Stimulated activated CD4-positive, alpha-beta T cell treated with anti-CD3 and anti-CD28 coated beads, Interleukin-1b, Interleukin-23, amount 100 ng/mL, for 24 hours (primary cell): ENCODE measurements at places on chromosomes 5 and 9.

DNA sequence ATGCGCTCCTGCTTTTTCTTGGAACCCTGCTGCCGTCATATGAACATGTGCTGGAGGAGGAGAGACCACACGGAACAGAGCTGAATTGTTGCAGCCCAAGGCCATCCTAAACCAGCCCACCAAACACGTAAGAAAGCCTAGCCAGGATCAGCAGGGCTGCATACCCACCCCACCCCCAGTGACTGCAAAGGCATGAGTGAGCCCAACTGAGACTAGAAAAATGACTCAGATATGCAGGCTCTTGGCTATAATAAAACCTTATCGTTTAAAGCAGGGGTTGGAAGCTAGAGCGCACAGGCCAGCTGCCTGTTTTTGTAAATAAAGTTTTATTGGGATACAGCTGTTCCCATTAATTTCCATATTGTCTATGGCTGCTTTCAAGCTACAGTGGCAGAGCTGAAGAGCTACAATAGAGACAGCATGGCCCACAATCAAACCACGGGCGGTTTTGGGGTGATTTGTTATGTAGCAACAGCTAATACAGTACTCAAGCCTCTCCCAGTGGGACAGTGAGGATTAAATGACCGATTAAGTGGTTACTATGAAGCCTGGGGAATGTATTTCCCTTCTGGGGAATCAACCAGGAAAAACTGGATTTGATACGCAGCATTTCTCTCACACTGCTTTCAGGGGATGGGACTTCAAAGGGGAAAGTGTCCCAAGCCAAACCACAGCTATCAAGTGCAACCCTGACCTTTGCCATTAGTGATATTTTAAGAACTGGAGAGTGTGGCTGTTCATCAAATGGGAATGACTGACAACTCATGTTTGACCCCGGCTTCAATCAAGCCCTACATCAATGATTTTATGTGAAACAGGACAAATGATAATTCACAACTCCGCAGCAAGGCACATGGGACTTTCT lies 6.3 kb downstream of the SHB start:
- no peak for DNase-seq

DNA sequence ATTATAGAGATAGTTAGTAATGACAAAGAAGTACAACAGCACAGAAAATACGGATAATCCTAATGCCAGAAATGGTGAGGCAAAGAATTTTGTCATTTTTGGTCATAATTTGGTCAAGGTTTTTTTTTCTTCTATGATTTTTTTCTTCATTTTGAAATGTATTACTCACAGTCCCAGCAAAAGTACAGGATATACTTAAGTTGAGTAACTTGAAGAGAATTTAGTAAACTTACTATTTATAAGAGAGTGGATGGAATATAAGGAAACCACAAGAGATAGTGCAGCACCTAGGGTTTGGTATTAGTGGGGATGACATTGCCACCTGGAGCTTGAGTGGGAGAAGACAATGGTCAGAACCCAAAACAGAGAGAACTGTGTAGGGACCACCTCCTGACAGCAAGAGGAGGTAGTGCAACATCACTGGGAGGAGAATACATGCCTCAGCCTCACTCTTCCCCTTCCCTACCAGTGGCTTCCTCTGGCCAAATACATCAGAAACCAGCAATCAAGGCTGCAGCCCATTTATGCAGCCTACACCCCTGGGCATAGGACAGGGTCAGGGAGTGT lies 434.5 kb upstream of the TRPC7 start:
- DNase-seq: no peak

GRCh38 chr9:97384406-97385262 lies 27.3 kb upstream of the TDRD7 start:
- DNase-seq: no peak

DNA sequence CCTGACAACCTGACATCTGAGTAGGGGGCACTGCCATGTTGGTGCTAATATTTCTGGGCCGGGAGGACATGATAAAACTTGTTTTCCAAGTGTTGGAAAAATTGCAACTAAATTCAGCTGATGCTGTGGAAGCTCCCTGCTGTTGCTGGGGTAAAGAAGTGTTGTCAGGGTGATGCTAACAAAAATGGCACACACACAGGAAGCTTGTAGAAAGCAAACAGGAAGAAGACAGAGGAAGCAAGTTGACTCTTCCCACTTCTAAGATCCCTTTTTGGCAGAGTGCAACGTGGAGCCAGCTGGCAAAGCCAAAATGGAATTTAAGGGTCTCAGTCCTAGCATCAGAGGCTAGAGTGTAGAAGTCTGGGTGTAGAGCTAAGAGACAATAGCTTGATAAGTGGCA lies 11.3 kb upstream of the RIOK2 start:
- no peak for DNase-seq

DNA sequence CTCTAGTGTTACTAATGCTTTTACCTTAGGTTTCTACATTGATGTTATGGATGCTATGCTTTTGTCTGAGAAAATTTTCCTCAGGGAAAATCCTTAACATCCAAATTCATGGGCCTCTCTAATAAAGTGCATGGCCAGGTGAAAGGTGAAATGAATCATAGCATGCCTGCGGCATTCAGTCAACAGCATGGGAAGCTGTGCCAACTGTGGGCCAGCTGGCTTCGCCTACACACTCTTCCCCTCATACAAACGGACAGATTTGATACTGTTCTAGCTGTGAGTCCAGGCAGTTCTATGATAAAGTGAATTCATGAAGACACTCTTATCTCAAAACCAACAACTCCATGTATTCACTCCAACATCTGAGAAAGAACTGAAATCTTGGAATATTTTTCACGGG lies 374.1 kb downstream of the PLK2 start:
- no peak for DNase-seq

- DNase-seq: no peak
Observed at GRCh38 chr9:124308606-124309491, 51.1 kb downstream of the NEK6 start.

DNA sequence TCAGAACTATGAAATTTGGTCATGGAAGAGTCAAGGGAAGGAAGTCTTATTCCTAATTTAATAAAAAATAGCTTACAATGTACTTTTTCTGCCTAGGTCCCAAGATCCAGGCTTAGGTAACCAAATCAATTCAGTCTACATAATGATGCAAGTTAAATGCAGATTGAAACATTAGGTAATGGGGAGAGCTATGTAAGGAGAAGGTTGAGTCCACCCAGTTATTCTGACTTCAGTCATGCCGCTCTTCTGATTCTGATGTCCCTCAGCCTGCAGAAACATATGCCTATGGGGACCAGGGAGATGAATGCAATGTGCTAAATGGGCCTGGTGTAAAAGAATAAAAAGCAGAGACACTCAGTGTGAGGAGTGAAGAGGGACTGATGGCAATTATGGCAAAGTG lies 63.9 kb downstream of the MAMDC2 start:
- no peak for DNase-seq

DNA sequence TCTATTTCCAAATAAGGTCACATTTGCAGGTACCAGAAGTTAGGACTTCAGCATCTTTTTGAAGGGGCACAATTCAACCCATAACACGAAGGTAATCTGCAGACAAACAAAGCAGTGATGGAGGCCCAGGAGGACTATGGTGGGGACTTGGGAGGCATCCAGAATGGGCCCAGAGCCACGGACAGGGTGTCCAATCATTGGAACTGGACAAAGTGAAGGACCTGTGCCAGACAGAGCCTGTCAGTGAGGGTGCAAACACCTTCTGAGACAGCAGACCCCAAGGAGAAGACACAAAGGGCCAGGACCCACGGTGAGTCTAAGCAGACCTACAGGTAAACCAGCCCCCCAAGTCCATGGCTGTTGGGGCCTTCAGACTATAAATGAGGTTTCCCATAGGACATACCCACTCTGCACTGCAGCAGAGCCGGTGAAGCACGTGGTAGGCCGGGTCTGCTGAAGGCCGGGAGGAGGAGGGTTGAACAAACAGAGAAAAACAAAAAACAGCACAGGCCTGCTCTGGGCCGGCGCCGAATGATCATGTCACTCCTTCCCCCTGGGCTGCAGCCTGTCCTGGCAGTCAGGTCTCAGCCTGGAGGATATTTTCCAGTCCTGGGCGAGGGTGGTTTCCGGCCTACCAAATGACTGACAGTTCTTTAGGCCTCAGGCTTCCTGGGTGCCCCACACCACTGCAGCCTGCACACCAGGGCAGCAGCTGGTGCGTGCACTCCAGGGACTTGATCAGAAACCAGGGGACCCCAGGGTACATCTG lies 84.4 kb downstream of the COL23A1 start:
- no peak for DNase-seq

DNA sequence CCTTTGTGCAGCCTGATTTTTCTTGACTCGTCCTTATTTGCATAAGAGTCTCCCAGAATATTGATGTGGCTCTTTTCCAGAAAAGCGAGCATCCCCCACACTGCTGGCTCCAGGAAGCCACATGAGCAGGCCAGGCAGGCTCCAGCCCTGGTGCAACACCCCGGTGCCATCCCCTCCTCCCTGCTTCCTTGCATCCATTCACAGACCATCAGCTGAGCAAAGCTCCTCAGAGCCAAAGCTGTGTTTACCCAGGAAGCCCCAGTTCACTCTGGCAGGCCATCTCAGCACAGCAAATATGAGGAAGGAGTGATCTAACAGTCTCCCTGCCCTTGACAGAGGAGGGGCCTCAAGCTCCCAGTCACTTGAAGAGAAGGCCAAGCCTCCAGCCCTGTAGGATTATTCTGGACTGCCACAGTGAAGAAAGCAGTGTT lies 34.4 kb downstream of the INSYN2B start:
- DNase-seq: no peak

DNA sequence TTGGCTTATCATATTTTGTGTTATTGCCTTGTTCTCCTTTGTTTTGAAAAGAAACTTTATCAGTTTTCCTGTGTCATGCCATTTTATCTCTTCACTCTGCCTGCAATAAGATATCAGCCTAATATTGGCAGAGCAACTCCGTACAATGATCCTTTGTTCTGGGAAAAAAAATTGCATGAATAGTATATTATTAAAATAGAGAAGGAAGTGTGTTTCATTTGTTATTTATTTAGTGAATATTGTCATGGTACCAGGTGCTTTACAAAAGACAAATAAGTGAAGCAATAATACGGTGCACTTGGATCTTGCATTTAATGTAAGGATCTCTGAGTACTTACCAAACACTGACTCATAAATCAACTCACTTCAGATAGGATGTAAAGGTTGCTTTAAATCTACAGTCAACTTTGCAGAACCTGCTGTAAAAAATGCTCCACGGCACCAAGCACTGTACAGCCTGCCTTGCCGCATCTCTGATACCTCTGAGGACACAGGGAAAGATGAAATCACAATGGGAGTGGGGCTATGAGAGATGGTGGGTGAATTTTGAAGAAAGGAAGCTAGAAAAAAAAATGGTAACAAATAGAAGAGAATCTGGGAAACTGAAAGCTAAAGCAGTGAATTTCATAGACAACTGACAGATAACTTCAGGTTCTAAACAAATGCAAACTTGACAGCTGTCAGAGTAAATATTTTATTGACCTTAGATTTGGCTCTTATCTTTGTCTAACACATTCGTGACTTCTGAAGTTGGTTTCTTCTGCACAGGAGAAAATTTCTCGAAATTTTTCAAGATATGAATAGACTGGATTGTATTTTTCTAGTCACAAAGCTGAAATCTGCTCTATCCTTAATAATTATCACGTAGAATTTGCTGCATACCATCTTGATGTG lies 232.1 kb downstream of the ENC1 start:
- no peak for DNase-seq

DNA sequence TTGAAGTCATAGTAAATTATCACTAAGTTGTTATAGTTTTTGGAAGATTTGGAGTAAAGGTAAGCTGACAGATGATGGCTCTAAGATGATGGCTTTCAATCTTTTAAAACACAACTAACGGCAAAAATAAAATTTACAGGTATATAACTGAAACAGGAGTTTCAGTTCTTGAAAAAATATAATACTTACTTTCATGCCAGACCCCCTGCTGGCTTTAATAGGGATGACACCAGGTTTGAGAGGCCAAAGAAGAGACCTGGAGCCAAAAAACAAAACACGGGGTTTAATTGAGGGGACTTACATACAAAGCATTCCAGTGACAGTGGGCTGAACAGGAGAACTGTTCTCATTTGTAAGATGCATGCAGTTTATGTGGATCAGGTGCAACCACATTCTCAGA lies 301.7 kb upstream of the PCSK5 start:
- no peak for DNase-seq

GRCh38 chr9:38443181-38443580 lies 18.9 kb upstream of the IGFBPL1 start:
- DNase-seq: no peak
